Lower lobe of right lung (tissue), 2 donors: ENCODE measurements at places on chromosomes 13 and 19. TPM values are rescaled to one million over a fixed set of nuclear protein-coding genes. Genes with fewer than 3 reads are reported as not detected.

PTGER1 gene
- total RNA-seq: 0.62 TPM

RGL3 gene
- total RNA-seq: 55.8 TPM

CLIP3 gene
- total RNA-seq: 8.1 TPM

VSTM2B gene
- not detected for total RNA-seq

SHANK1 gene
- total RNA-seq: 0.71 TPM

OR4F17 gene
- not detected for total RNA-seq

GRCh38 chr19:7213628-7214323 lies 80.4 kb downstream of the INSR start:
- no peak for DNase-seq

GRCh38 chr13:46855166-46855565 lies 41.7 kb downstream of the HTR2A start:
- DNase-seq: no peak

- no peak for DNase-seq
Measured at GRCh38 chr13:23868521-23868920, 20.7 kb downstream of the MIPEP start.

GRCh38 chr13:53445686-53446085 lies 417.1 kb downstream of the OLFM4 start:
- DNase-seq: no peak

- peak; percentile 41 for DNase-seq
Measured at GRCh38 chr13:79451500-79451962, 29.4 kb upstream of the NDFIP2 start.
